NCI-H1105 (cell line): ENCODE measurements at places on chromosomes 2 and 18.

DNA sequence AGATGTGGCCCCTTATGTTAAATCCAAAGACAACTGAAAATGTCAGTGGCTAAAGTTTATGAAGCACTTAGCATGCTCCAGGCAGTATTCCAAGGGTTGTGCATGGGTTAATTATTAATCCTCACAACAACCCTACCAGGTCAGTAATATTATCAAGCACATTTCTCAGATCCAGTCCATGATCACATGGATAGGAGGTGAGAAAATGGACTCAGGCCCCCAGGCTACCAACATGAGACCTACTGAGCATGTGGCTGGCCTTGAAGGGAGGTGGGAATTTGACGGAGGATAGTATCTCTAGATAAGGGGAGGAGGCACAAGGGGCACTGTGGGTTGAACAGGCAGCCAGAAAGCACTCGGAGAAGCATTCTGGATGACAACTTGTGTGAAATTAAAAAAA is 412.0 kb downstream of the MEIS1 start:
- no peak for DNase-seq

- no peak for DNase-seq
These were observed 12.0 kb upstream of the GYPC start for GRCh38 chr2:126643972-126644371.

- DNase-seq = no peak
These were observed 1202.5 kb downstream of the DSC3 start for GRCh38 chr18:29840089-29840488.

- no peak for DNase-seq
These were observed 106.4 kb downstream of the PID1 start for GRCh38 chr2:229164545-229165249.

DNA sequence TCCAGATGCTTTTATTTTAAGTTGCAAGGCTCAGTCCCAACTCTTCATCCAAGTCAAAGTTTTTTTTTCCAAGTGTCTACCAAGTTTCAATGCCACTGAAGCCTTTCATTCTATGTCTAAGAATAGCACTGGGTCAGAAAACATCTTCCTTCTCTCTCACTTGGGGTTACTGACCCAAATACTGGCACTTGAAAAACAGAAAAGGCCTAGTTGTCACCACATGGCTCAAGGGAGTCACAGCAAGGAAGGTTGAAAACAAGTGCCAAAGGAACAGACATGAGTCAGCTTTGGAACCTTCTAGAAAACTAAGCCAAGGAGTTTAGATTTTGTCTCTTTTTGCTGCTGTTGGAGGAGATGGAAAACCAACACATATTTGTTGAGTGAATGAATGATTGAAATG is 146.5 kb downstream of the COPS8 start:
- no peak for DNase-seq

DNA sequence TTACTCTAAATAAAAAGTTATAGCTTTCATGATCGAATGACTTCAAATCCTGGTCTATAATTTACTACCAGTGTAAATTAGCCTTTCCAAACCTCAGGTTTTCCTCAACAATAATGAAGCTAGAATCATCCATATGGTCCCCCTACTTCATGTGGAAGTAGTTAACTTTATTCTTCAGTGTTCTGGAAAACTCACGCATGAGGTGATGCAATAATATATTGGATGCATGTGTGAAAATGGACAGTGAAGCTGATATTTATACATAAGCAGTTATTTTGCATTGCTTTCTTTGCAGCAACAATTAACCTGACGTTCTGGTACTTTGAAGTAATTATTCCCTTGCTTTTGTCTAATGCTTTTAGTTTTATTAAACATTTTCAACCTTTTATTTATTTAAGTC is 18.6 kb upstream of the UNC80 start:
- DNase-seq = no peak

- DNase-seq = no peak
These were observed 9.1 kb downstream of the LOXL3 start for GRCh38 chr2:74544634-74545033.

GRCh38 chr2:239531456-239532241 is 130.8 kb upstream of the HDAC4 start:
- no peak for DNase-seq

GRCh38 chr2:116787848-116788247 is 1026.6 kb upstream of the DDX18 start:
- no peak for DNase-seq

- no peak for DNase-seq
These were observed 256.2 kb upstream of the PARD3B start for GRCh38 chr2:204289066-204289465.

GRCh38 chr2:38498045-38498481 is 104.7 kb downstream of the HNRNPLL start:
- no peak for DNase-seq

- DNase-seq = peak; percentile 66
These were observed at the start of gene DDX1 for GRCh38 chr2:15591692-15592463. Gene DDX1 (plus strand): TSS chr2:15591868. CDS start chr2:15591934, 66 bp downstream.

DNA sequence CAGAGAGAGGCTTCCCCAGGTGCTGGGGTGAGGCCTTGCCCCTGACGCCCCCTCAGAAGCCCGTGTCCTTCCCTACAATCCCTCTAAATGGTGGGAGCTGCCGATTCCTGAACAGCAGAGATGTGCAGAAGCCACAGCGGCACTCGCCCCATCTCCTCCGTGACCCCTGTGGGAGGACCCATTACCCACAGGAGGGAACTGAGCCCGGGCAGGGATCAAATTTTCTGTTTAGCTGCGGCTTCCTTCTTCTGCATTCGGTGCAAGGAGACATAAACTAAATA is 181.2 kb upstream of the RAB6C start:
- DNase-seq = no peak

- DNase-seq = no peak
These were observed 168.2 kb upstream of the MYCN start for GRCh38 chr2:15772086-15772595.

- no peak for DNase-seq
These were observed 102.9 kb downstream of the DHRS9 start for GRCh38 chr2:169172151-169172735.

GRCh38 chr2:179460181-179460929 is 195.7 kb upstream of the SESTD1 start:
- DNase-seq = no peak

GRCh38 chr18:26621161-26622026 is 73.0 kb upstream of the KCTD1 start:
- DNase-seq = no peak

DNA sequence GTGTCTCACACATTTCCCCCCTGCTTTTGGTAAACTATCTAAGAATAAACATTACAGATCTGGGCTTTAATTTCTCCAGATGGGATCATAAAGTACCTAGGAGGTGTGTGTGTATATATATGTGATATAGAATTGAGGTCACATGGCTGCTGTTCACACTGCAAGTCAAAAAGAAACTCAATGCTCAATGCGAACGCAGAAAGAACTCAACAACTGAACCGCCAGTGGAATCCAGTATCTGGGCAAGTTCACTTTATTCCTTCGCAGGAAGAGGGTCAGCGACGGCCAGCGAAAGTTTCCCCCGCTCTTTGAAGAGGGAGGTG is 17.7 kb downstream of the POU3F3 start:
- DNase-seq = no peak

DNA sequence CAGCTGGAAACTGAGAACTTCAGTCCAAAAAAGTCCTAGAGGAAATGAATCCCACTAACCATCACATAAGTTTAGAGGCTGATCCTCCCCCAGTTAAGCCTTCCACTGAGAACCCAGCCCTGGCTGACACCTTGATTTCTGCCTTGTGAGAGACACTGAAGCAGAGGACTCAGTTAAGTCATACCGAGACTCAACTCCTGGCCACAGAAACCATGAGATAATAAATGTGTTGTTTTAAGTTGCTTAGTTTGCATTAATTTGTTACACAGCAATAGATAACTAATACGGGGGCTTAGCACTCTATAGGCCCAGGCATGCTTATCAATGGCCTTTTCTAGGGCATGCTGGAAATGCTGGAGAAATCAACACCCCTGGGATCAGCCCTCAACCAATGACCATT is 3.4 kb upstream of the ADD2 start:
- no peak for DNase-seq

DNA sequence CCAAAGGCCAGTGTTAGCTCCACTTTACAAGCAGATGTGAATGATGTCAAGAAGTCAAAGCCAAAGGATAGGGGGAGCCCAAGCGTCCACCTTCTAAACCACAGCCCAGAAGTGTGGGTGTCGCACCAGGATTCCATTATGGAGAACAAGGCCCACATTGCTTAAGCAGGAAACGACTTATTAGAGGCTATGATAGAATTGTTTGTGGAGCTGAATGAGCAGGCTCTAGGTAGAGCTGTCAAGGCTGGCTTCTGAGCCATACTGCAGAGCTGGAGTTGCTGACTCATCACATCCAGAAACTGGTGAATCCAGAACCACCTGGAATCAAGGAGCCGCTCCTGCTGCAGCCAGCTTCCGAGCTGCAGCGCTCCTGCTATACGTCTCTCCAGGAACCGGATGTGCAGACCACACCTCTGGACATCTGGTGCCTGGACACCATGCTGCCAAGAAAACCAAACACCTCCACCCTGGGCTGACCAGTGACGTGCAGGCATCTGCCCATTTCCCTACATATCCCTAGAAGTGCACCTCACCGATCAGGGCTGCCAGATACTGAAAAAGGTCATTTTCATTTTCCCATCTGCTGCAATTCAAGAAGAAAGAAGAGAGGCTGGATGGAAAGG is 6.2 kb upstream of the TWIST2 start:
- no peak for DNase-seq

GRCh38 chr2:82998781-82999180 is 1460.3 kb downstream of the SUCLG1 start:
- DNase-seq = no peak

DNA sequence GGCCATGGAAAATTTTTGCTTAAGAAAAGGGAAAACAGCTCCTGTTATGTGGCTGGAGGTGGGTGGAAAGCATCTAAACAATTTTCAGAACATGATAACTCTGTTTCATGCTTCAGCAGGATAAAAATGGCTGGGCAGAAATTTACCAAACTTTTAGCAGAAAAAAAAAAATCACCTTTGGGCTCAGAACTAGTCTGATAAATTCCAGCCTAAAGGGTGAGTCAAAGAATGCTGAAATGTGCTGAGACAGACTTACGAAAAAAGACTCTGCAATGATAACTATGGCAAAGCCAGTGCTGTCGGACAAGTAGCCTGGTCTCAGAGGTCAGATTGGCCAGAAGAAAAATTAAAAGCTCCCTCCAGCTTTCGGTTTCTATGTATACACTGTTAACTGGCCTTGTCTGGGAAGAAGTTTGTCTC is 123.6 kb downstream of the LRATD1 start:
- no peak for DNase-seq

GRCh38 chr2:130987519-130988425 is 105.5 kb downstream of the FAM168B start:
- no peak for DNase-seq

- DNase-seq = peak; percentile 17
These were observed 191.9 kb downstream of the MYO3B start for GRCh38 chr2:170369894-170370293.

GRCh38 chr2:234536178-234536965 is 39.5 kb upstream of the ARL4C start:
- peak; percentile 53 for DNase-seq

DNA sequence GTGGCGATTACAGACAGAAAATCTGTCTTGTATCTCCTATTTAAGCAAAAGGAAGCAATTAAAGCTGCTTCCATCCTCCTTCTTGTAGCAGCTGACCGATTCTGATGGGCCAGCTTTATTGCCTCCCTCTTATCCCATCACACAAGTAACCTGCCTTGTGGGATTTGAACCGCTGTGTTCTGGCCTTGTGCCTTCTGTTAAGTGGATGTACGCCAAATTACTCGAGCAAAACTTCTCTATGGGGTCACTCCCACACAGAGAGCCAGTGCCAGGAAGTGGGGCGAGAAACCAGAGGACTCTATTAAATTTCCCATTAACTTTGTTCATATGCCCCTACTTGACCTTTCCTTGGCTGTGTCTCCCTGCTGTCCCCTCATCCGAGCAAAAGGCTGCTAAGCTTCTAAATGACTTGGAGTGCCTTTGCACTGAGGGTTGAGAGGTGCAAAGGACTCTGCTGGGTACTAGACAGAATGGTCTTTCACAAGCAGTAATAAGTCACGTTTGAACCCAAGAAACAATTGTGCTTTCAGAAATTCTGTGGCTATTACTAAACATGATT is 672.5 kb downstream of the MBD2 start:
- DNase-seq = no peak

GRCh38 chr2:82675186-82675585 is 1783.9 kb downstream of the SUCLG1 start:
- no peak for DNase-seq

DNA sequence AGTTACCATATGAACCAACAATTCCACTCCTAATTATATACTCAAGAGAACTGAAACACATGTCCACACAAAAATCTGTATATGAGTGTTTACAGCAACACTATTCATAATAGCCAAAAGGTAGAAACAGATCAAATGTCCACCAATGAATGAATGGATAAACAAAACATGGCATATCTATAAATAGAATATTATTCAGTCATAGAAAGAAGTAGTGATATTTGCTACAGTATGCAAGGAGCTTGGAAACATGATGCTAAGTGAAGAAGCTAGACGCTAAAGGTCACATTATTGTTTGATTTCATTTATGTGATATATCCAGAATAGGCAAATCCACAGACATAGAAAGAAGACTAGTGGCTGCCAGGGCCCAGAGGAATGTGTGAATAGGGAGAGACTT is 92.0 kb downstream of the RTTN start:
- no peak for DNase-seq

DNA sequence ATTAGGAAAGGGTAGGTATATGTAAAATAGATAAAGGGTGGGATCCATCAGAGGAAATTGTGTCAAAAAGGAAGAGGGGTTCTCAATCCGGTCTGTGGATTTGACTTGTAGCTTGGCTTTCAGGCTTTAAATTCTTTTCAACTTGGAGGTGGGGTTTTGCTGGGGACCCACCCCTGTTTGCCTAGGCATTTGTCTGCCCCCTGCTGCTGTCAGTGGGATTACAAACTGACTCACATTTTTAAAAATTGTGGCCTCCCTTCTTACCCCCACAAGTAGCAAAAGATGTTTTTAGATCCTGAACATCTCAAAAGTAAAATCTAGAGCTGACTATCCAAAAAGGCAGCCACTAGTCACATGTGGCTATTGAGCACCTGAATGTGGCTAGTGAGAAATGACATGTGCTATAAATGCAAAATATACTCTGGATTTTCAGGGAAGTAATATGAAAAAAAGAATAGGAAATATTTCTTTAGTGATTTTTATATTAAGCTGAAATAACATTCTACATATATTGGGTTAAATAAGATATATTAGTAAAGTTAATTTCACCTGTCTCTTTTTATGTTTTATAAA is 178.9 kb downstream of the GFPT1 start:
- DNase-seq = no peak

GRCh38 chr2:149559341-149560068 is 28.1 kb downstream of the MMADHC start:
- no peak for DNase-seq

GRCh38 chr2:207484444-207485391 is 45.0 kb upstream of the CREB1 start:
- no peak for DNase-seq

- no peak for DNase-seq
These were observed 5.3 kb upstream of the CTAGE1 start for GRCh38 chr18:22422909-22423548.

GRCh38 chr18:51614033-51614432 is 416.6 kb upstream of the MEX3C start:
- no peak for DNase-seq
